ENCODE measurements at places on chromosomes 1 and 21.

- DNase-seq = no peak
Measured at GRCh38 chr1:218942431-218942830, 231.2 kb upstream of the LYPLAL1 start.

GRCh38 chr21:42503711-42504110 lies 7.7 kb upstream of the RSPH1 start:
- no peak for DNase-seq

DNA sequence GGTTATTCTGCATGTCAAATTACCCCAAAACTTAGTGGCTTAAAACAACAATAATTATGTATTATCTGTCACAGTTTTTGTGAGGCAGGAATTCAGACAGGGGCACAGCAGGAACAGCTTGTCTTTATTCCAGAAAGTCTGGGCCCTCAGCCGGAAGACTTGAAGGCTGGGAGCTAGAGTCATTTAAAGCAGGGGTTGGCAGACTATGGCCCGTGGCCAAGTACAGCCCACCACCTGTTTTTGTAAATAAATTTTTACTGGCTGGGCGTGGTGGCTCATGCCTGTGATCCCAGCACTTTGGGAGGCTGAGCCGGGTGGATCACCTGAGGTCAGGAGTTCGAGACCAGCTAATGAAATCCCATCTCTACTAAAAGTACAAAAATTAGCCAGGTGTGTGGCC lies 39.6 kb upstream of the KDM4A start:
- DNase-seq = no peak

DNA sequence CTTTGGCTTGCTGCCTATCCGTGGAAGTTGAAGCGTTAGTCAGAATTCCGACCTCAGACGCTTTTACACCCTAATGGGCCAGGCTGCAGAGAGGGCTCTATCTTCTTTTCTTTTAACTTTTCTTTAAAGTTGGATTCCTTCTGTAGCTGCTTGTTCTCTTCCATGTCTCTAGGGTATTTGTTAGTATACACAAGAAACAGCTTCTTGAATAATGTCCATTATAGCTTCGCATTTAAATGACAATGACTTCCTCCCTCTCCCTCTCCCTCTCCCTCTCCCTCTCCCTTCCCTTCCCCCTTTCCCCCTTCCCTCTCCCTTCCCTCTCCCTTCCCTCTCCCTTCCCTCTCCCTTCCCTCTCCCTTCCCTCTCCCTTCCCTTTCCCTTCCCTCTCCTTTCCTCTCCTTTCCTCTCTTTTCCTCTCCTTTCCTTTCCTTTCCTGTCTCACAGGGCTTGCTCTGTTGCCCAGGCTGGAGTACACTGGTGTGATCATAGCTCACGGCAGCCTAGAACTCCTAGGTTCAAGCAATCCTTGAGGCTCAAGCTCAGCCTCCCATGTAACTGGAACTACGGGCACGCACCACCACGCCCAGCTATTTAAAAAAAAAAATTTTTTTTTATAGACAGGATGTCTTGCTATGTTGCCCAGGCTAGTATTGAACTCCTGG lies 33.0 kb downstream of the RIPPLY3 start:
- DNase-seq = no peak

- DNase-seq = no peak
Measured at GRCh38 chr1:91769742-91770141, 116.2 kb downstream of the TGFBR3 start.

GRCh38 chr1:80825067-80825466 lies 975.7 kb upstream of the ADGRL2 start:
- no peak for DNase-seq

- no peak for DNase-seq
Measured at GRCh38 chr1:20753589-20753988, 21.1 kb upstream of the SH2D5 start.

DNA sequence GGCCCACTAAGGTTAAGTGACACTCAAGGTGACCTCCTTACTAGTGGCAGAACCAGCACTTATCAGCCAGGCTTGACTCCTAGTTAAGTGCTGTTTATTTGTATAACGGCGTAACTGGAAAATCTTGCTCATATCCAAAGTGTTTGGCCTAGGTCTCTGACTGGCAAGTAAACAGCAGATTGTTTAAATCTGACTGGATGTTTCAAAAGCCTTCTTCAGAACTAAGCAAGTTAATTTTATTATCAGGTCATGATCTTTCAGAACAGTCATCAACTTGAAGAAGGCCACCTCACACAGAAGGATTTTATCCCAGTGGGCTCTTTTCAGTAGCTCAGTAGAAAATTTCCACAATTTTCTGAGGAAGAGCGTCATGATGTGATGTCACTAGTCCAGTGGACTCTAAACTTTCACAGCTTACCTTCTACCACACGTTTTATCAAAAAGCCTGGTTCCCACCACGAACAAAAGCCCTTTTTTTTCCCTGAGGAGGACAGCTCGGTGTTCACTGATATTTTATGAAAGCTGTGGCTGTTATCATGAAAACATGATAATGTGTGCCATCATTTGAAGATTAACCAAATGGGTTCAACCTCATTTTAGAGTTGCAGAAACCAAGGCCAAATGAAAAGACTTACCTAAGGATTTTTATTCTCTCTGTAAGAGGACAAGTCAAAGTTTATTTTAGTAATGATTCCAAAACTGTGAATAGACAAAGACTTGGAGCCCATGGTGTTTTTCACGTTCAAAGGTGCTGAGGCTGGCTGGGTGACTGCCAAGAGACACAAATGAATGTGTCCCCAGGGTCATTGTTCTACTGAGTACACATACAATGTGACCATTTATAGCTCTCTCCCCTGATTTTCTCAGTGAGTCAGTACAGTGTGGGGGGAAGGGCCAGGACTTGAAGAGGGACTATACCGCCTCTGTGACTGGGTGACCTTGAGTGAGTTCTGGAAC lies 9.1 kb downstream of the SGIP1 start:
- DNase-seq = no peak

GRCh38 chr1:168442931-168443330 lies 100.9 kb downstream of the XCL2 start:
- DNase-seq = no peak

DNA sequence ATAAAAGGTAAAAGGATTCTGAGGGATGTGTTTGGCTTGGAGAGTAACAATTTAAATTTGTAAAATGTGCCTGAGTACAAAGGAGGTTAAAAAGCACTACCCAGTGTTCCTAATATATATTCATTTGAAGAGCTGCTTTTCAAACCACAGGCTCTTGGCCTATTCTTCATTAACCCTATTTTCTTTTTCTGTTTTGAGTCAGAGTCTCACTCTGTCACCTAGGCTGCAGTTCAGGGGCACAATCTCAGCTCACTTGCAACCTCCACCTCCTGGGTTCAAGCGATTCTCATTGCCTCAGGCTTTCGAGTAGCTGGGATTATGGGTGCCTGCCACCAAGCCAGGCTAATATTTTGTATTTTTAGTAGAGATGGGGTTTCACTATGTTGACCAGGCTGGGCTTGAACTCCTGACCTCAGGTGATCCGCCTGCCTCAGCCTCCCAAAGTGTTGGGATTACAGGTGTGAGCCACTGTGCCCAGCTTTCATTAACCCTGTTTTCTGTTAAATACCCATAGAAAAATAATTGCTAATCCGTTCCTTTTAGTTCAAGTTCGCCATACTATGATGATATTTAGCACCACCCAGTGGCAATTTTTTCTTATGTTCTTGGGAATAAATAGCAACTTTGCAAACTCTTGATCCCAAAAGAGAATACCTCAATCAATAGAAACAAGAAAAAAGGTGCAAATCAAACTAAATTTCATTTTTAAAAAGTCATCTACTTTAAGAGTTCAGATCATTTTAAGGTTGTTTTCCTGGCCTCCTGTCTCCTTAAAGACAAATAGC lies 30.5 kb downstream of the ZBTB8OS start:
- no peak for DNase-seq

DNA sequence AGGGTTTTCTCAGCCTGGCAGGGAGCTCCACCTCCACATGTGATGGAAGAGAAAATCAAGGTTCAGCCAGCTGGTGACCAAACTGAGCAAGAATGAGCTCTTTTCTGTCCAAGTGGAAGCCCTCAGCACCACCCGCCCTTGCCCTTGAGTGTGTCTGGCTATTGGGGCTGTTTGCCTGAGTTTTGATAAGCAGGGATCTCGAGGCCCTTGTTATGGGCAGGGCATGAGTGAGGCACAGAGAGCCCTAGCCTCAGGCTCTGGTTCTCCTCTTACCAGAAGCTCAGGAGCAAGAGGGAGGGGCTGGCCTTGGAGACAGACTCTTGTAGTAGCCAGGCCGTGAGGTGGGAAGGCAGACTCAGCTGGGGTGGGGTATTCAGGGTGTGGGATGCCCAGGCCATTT lies 37.5 kb upstream of the ARF1 start:
- no peak for DNase-seq

GRCh38 chr1:208681878-208682663 lies 437.9 kb upstream of the PLXNA2 start:
- no peak for DNase-seq

DNA sequence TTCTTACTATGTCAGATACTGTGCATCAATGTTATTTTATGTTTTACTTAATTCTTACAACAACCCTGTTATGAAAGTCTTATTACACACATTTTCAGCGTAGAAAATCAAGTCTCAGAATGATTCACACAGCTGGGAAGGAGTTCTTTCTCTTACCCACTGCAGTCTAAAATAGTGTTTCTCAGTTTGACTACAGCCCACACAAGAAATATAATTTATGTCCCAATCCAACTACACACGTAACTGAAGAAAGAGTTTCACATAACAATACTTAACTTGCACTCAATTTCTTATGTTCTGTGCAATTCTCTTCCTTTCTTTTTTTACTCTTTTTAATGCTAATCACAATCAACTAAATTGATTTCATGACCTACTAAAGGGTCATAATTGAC lies 252.8 kb upstream of the ADGRL2 start:
- no peak for DNase-seq

GRCh38 chr1:11134251-11134897 lies 34.7 kb upstream of the EXOSC10 start:
- DNase-seq = no peak

DNA sequence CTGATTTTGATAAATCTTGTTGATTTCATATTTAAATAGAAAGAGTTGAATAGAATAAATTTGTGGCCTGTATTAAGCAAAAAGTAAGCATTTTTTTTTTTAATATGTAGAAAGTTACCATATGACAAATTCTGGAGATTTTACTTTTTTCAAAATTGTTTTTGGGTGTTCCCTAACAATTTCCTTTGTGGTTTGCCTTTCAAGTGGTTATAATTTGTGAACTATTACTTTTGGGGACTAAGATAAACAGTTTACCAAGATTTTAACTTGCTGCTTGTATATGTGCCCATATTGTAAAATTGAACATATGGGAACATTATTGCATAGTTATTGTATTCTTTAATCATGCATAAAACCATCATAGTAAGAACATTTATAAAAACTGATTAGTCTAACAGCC lies 34.6 kb downstream of the SLC30A7 start:
- no peak for DNase-seq

DNA sequence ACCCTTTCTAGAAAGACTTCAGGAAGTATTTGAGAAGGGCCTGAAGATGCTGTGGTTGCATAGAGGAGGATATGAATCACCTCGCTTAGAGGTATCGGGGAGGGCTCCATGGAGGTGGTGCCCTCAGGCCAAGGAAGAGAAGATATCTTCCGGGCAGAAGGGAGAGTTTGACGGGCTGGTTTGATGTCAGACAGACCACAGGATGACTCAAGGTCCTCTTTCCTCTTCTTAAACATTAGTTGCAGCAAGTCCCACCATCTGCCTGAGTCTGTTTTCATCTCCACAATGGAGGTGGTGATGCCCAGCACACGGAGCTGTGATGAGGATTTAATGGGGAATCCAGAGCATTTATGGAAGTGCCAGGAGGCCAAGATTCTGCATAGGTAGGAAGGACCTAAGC lies 25.1 kb upstream of the RUNX3 start:
- DNase-seq = no peak

GRCh38 chr1:61301824-61302657 lies 219.7 kb downstream of the NFIA start:
- DNase-seq = no peak

GRCh38 chr1:193706766-193707165 lies 520.4 kb upstream of the B3GALT2 start:
- DNase-seq = no peak

- peak; percentile 11 for DNase-seq
Measured at GRCh38 chr1:111570781-111571181, 48.8 kb upstream of the RAP1A start.

GRCh38 chr21:36321325-36322082 lies 1.5 kb downstream of the MORC3 start:
- DNase-seq = no peak

DNA sequence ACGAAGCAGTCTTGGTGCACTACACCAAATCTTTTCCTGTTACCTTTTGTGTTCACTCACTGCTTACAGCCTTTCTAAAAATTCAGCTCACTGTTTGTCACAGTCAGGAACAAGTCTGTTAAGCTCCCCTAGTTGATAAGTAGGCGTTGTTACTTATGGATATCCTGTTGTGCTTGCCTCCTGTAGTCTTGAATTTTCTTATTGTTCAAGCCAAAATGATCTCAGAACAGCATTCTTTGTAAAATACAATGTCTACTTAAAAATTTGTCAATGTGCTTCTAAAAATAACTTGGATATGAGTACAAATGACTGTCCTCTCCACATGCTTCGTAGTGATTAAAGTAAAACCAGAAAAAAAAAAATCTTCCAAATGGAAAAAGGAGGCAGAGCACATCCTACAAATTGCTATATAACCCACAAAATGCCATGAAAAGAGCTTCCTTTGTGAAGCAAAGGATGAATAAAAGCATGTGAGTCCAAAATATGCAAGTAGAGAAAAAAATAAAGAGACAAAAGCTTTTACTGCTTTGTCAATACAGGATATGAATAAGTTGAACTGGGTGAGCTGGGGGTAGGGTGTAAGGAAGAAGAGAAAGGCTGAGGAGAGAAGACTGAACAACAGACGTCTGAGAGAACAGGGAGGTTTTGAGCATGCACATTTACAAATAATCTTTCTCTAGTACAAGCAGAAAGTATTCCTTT lies 228.9 kb upstream of the ADGRL4 start:
- DNase-seq = no peak

- no peak for DNase-seq
Measured at GRCh38 chr21:27040738-27041469, 74.0 kb upstream of the ADAMTS5 start.

DNA sequence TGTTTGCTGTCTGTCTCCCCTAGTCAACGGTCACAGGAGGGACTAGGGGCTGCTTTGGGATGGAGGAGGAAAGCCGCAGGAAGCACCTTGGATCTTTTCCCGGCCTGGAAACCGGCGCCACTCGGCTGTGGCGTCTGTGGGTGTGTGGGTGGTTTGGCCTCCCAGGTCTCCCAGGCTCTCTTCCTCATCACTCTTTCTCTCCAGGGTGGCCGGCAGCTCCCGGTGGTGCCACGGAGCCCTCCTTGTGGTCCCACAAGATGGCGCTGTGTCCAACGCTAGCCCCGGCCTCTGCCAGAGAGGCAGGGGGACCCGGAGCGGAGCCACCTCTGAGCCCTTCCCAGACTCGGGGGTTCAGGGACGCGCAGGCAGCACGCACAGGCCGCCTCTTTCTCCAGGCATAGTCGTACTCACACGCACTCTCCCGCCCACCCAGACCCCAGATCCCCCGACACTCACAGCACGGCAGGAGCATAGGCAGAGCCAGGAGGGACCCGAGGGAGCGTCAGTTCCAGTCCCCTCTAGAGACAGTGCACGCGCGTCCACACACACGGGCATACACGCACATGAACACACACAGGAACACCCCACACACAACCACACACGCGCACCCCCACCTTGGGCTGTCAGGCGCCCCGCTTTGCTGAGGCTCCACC lies 31.2 kb downstream of the CDCP2 start:
- DNase-seq = peak; percentile 52
